ENCODE measurements at places on chromosomes 1 and 21.

- DNase-seq: no peak
These were observed 7.0 kb upstream of the PSEN2 start for GRCh38 chr1:226863446-226863845.

GRCh38 chr1:205669341-205670149, 10.8 kb downstream of the SLC45A3 start:
- DNase-seq: peak; percentile 29

- no peak for DNase-seq
These were observed 14.0 kb downstream of the KDM5B start for GRCh38 chr1:202794051-202794740.

DNA sequence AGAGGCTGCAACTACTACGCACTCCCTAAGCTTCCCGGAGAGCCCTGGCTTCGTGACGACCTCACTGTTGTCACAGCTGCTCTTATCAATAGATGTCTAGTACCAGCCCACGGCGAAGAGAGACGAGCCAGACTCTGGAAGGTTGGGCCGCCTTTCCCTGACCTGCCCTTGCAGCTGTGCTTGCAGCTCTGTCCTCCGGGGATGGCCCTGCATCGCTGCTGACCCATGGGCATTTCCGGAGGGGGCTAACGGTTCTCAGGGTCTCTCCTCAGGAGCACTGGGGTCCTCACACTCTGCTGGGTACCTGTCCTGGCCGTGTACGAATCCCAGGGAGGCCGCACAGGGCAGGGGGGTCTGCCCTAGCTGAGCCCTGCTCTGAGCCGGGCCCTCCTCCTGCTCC, 93.8 kb upstream of the COL6A1 start:
- no peak for DNase-seq

DNA sequence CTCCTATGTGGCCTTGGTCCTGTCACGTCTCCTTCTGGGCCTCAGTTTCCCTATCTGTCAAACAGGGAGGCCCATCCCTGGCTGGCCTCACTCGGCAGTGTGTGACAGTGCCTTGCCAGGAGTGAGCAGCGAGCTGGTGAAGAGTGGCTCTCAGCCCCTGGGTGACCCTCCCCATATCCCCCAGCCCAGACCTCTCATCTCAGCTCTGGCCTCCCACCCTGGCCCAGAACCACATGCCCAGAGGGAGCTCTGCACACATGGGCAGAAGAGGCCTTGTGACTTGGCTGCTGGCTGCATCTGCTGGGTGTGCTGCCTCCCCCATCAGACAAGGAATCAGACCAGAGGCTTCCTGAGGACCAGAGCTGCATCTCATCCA, 19.5 kb upstream of the PADI1 start:
- DNase-seq: no peak

- no peak for DNase-seq
These were observed 8.4 kb upstream of the RBM8A start for GRCh38 chr1:145935708-145936107.

DNA sequence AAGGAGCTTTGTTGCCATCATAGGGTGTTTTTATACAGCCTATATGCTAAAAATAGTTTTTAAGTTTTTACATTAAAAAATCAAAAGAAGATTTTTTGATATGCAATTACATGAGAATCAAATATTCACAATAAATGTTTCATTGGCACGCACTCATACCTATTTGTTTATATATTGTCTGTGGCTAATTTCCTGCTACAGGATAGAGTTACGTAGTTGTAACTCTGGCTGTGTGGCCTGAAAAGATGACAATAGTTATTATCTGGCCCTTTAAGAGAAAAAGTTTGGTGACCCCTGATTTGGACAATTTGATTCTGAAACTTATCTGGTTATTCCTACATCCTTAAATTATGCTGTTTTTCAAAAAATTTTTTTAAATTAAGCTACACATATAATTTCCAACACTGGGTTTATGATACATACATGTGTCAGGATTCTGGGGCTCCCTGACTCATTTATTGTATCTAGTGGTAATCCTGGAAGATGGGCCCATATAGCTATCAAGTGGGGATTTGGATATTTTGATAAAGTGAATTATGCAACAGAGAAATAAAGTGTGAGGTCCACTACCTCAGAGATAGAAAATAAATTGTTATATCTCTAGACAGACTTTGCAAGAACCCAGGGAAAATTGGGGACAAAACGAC, 370.2 kb upstream of the LYPLAL1 start:
- DNase-seq: no peak

- DNase-seq: no peak
These were observed 45.3 kb downstream of the TARBP1 start for GRCh38 chr1:234433563-234434285.

GRCh38 chr1:226722240-226722900, 16.7 kb downstream of the ITPKB start:
- no peak for DNase-seq

DNA sequence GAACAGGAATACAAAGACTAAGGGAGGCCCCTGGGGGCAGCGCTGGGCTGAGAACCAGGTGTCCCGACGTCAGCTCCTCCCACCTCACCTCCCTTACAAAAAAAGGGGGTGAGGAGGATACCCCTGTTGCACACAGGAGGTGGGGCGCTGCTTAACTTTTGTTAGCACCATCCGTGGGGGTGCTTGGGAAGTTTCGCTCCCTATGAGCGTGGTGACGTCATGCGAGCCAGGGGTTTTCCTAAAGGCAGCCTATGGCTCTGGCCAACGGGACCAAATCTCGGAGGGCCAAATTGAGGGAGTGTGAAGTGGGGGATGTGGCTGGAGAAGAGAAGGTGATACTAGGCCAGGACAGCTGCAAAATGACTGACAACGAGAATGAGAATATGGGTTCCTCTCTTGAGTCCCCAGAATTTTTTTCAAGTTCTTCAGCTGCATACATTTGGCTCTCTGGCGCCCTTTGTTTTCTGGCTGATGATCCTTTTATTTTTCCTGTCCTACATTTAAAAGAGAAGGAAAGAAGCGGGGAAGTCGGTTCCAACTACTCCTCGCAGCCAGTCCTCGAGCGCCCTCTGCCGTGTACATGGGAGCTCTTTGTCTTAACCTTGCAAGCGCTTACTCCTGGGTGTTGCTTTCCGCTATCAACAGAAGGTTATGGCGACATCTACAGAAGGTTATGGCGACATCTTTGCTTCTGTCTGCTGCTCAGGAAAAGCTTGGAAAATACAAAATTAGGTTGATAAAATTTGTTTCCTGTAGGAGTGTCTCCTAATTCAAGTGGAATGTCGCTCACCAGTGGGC, 48.0 kb upstream of the ZC3H11B start:
- DNase-seq: peak; percentile 34

DNA sequence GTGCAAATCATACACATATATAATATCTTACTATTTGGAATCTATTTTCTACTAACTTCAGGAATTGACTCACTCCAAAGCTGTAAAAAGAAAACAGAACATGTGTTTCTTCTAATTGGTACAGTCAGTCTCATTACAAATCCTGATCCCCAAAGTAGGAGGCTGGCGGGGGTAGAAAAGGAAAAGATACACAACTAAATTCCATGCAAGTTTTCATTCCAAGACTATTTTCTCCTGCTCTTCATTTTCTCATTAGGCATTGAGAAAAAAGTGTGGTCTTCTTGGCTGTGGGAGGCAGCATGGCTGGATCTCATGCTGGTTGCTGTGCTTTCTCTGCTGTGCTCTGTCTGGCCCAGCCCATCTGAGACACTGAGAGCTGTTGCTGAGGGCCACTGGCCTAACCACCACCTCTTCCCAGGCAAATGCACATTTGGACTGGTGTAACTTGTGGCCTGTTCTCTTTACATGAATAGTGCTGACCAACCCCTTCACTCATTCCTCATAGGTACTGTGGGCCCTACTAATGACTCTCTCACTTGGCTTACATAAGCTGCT, 1107.5 kb upstream of the B3GALT2 start:
- DNase-seq: no peak

- DNase-seq: no peak
These were observed 283.9 kb downstream of the KCNT2 start for GRCh38 chr1:196324345-196324744.

GRCh38 chr1:225652729-225653462, at the start of gene ENAH:
TSS of gene ENAH (minus strand) at chr1:225653123. CDS start at chr1:225652690, 433 bp downstream.
- no peak for DNase-seq

DNA sequence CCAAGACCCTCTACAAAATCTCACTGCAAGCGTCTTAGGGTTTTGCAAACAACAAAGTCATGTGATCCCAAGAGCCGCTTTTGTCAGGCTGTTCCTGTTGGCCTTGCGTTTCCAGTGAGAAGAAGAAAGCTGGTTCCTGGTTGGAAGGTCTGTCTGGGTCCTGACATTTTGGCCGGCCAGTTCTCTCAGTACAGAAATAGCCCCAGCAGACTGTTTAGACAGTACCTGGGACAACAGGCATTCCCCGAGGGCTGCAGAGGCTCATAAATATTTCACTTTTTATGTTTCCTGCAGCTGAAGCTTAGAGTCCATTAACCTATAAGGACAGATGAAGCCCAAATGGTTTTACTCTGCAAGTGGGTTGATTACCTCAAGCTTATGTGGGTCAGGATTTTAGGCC, 8.6 kb downstream of the GPR137B start:
- no peak for DNase-seq

DNA sequence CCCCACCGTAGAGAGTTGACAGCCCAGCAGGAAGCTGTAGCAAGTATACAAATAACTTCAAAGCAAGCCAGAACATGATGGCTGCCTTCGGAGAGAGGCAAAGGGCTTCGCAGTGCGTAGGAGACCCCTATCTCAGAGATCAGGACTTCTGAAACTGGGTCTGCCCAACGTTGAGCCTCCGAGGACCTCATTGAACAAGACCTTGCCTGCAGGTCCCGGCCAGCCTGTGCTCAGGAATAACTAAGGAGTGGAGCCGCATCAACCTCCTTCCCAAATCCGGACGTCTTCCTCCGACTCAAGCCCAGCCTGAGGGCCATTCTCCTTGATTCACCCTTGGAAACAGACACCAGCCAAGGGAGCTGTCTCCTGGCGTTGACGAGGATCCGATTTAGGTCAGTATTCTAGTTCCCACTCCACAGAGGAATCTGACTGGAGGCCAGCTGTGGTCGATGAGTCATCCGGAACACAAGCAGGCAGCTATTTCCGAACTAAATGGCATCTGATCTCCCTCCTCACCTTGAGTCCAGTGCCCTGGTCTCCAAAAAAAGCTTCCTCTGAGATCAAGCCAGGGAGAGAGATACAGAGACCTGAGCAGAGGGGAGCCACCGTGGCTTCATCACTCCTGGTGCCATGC, 166.5 kb upstream of the COA6 start:
- DNase-seq: no peak

DNA sequence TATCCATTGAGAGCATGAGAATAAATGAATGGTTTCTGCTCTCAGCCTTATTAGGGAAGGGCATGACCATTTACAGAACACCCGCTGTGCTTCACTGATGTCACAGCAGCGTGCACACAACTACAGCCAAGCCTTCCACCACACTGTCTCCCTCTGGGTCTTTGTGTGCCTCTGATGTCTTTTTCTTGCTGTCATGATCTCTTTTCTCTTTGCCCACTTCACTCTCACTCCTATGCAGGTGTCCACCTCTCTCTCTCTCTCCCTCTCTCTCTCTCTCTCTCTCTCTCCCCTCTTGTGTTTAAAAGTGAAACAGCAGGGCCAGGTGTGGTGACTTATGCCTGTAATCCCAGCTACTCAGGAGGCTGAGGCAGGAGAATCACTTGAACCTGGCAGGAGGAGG, 232.5 kb upstream of the JUN start:
- DNase-seq: no peak

DNA sequence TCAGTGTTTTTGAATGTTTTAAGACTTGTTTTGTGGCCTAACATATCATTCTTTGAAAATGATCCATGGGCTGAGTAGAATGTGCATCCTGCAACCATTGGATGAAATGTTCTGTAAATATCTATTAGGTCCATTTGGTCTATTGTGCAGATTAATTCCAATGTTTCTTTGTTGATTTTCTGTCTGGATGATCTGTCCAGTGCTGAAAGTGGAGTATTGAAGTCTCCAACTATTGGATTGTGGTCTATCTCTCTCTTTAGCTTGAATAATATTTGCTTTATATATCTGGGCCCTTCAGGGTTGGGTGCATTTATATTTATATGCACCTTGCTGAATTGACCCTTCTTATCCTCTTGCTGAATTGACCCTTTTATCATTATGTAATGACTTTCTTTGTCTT, 181.5 kb downstream of the DNAH14 start:
- DNase-seq: no peak

- no peak for DNase-seq
These were observed 60.4 kb upstream of the GJA5 start for GRCh38 chr1:147820761-147821297.

DNA sequence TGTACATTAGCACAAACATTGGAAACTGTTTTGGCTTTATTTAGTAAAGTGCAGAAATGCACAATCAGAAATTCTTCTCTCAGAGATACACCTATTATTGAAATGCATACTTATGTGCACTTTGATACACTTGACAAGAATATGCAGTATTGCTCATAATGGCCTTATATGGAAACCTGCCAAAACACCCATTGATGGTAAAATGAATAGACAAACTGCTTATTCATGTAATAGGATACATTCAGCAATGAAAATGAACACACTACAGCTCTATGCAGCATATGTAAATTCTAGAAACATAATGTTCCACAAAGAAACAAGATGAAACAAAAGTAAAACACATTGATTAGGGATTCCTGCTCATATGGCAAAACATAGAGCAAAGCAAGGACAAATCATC, 223.9 kb downstream of the S1PR1 start:
- DNase-seq: no peak

DNA sequence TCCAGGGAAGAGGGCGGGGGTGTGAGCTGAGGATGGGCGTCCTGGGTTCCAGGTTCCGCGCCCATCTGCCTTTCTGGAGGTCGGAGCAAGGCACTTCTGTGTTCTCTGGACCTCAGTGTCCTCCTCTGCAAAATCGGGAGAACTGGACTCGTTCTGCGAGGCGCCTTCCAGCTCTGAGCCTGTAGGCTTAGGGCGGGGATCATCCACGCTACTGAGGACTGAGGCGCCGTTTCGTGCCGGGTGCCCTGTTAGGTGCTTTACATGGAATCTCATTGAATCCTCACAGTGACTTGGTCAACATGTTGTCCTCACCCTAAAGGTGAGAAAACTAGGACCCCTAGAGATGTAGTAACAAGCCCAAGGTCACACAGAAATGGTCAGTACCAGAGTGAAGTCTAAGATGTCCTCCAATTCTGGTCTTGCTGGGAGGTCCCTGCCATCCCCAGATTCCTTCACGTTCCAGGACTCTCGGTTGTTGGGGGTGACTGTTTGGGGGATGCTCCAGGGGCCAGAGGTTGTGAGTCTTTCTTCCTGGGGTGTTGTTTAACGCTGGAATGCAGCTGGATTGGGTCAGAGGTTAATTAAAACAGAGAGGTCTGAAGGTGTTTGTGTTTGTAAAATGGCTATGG, 677 bp downstream of the PRKAA2 start:
- no peak for DNase-seq
